ENCODE measurements at places on chromosomes 3 and 15.
A peak's percentile ranks its signal among the peaks of the same experiment; 100 is the strongest.

DNA sequence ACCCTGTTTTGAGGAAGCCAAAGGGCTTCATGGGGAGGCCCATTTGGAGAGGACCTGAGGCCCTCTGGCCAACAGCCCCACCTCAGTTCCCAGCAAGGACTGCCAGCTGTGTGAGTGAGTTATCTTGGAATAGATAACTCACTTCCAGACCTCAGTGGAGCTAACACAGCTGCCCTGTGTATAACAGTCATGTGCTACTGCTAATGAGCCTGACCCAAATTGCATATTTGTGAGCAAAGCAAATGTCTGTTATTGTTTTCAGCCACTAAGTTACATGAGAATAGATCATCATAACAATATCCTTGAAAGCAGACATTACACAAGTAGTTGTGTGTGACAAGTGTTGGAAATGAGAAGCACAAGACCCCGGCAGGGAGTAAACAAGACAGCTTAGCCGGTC lies 355.8 kb downstream of the MCTP2 start:
- peak; percentile 21 for DNase-seq

DNA sequence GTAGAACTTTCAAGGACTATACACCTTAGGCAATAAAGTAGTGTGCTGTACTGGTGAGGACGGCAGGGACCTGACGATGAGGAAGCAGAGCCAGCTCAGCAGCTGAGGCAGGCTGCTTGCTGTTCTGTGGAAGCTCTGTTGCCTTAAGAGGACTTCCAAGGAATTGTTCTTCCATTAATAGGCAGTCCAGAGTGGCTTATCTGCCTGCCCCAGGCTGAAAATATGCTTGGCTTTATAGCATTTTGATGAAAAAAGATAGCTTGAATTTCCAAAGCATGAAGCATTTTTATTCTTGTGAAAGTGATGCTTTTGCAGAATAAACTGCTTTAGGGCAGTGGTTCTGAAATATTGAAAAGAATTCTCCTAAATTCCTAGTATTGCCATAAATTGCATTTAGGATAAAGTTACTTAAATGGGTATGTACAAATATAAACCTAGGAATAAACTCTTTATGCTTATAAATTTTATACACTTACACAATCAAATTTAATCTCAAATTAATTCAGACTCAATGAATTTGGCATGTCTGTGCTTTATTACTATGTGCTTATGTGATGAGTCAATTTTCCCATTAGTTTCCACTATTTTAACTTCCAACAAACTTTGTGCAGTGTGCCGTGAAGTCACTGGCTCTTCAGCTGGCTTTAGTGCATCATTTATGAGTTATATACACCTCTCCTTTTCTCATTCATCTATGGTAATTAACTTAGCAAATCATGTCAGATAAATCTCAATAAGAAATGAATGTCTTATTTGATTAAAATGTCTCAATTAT lies 231.0 kb upstream of the RASGRP1 start:
- no peak for DNase-seq

DNA sequence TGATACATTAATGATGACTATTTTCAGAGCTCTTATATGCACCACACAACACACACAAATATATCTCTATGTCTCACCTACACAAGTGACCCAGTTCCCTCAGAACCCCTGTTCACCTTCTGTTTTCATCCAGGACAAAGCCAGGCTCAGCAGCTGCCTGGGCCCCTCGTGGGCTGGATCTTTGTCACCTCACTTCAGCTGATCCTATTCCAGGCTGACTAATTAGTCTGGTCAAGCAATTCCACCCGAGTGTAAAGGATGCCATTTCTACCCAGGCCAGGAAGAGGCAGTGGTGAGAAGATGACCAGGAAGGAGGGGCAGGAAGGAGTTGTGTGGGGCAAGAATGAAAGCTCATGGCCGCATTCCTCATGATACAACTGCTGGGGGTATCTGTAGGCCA lies 62.3 kb downstream of the DHX30 start:
- no peak for DNase-seq

GRCh38 chr3:18946524-18946923 lies 201.8 kb upstream of the KCNH8 start:
- DNase-seq, result no peak

DNA sequence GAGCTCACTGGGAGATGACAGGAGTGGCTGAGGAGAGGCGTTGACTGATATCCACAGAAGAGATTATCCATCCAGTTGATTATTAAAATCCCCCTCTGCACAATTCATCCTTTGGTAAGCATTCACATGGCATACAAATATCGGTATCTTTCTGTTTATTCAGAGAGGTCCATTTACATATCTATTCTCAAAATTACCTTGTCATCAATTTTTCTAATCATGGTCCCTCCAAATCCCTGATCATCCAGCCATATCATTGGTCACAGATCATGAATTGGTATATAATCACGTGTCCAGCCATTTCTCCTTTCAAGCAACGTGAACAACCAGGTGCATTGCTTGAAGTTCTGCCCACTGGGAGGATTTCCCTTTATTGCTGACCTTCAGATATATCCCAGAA lies 1321.0 kb downstream of the ROBO2 start:
- DNase-seq, result no peak

DNA sequence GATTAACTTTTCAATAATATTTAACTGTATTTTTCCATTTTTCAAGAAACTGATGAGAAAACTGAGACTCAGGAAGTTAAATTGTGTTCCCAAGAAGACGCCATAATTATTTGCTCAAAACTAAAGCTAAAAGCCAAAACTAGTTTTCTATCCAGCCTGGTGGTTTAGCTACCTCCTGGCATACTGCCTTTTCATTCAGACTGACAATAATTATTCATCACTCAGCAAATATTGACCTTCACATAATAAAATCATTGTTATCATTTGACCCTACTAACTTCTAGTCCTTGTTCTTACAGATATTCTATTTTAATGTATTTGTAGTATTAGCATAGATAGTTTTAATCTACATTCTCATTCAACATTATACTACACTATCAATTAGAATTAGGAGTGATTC lies 210.6 kb upstream of the GADL1 start:
- no peak for DNase-seq

GRCh38 chr3:17322106-17322793 lies 420.2 kb downstream of the TBC1D5 start:
- no peak for DNase-seq

All from foreskin melanocyte (primary cell).